ENCODE measurements at places on chromosomes 12 and 14. TPM values are rescaled to one million over a fixed set of nuclear protein-coding genes. Genes with fewer than 3 reads are reported as not detected.

DNA sequence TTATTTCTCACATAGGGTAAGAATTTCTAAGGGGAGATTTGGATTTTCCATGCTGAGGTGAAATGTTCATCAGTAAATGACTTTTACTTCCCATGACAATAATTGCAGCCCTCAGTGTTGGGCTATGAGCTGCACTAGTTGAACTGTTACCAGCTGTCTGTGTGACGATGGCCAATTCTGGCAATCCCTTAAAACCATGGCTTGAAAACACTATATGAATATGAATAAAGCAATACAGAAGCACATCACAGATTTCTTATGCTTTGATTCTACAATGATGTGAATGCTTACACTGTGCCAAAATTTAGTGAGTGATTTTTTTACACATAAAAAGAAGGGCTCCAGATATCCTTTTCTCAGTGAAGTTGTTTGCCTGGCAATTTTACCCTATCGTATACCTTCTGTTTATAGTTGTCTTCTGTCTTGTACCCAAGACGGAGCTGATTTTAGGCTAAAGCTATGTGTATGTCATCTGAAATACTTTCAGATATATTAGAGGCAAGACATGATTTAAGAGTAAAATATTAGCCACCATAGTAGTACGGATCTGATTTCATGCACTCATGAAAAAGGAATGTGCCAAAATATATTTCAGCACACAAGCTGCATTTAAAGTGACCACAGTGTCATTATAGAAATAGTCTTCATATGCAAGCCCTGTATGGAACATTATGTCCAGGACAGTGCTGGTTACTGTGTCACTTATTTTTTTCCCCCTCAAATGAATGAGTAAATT is 52.0 kb downstream of the SLC38A4 start:
- no peaks in the 10 kb centered on the region for H3K27me3 ChIP-seq
- H3K27ac ChIP-seq = no peak overlapping the region
- DNase-seq = no peak
- no peaks in the 10 kb centered on the region for H3K36me3 ChIP-seq

The SLCO1B3 gene
- total RNA-seq = not detected

DNA sequence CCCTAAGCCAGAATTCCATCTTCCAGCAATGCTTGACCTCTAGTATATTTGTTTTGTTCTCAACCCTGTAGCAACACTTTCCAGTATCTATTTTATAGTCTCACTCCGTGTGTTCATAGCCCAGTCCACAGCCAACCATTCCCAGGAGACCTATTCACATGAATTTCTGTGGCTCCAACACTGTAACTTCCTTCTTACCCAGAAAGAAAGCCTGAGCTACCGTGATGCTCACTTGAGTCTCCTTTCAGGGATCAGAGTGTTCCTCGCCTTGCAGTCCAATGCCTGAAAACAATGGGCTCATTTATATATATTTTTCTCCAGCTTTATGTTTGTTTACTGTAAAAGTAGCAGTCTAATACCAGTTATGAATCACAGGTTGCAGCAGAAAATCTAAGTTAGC is 645.0 kb upstream of the NOVA1 start:
- H3K27ac ChIP-seq = no peak overlapping the region
- no peak overlapping the region for H3K4me3 ChIP-seq
- no peaks in the 10 kb centered on the region for H3K36me3 ChIP-seq
- H3K4me1 ChIP-seq = no peaks in the 10 kb centered on the region
- no peak for DNase-seq

The TC2N gene
- total RNA-seq = 41.6 TPM

- no peak for DNase-seq
- no peaks in the 10 kb centered on the region for H3K4me1 ChIP-seq
- H3K4me3 ChIP-seq = no peak overlapping the region
- H3K27me3 ChIP-seq = no peaks in the 10 kb centered on the region
- no peak overlapping the region for H3K27ac ChIP-seq
Measured at GRCh38 chr14:28375295-28375694, 391.3 kb upstream of the FOXG1 start.

- no peak overlapping the region for H3K4me3 ChIP-seq
- no peaks in the 10 kb centered on the region for H3K27me3 ChIP-seq
- no peaks in the 10 kb centered on the region for H3K4me1 ChIP-seq
- H3K36me3 ChIP-seq = no peaks in the 10 kb centered on the region
Measured at GRCh38 chr12:66620688-66621087, 58.2 kb downstream of the GRIP1 start.

The DNAAF2 gene
- 8.5 TPM for total RNA-seq

DNA sequence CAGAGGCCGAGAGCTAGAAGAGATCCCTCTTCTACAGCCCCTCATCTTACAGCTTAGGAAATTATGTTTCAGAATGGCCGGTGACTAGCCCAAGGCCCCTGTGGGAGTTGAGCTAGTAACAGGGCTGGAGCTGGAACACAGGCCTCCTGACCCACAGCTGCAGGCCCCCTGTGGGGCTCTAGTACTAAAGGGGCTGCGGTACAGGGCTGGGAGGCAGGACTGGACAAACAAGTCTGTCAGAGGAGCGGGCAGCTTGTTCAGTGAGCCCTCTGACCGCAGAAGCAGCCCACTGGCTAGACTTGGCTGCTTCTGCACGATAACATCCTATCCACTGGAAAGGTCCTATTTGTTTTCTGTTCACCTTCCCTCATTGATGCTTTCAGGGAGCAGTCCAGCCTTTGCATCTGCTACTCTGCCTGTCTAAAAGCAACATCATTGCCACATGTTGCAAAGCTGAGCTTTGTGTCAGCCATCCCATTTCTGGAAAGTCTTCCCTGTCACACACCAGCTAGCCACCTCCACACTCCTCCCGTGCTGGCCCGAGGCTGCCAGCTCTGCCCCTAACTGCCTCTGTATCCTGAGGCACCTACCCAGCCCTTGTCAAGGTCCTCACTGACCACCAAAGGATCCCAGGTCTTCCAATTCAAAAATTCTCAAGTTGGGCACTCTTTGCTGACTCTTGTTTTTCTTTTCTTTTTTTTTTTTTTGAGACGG is 10.2 kb downstream of the PSMC1 start:
- peaks cover 9% of the 10 kb centered on the region for H3K36me3 ChIP-seq
- no peak overlapping the region for H3K27ac ChIP-seq
- no peak for DNase-seq
- no peak overlapping the region for H3K4me3 ChIP-seq

GRCh38 chr12:82176026-82176425 is 182.2 kb downstream of the CCDC59 start:
- no peaks in the 10 kb centered on the region for H3K27me3 ChIP-seq
- H3K36me3 ChIP-seq = no peaks in the 10 kb centered on the region
- H3K27ac ChIP-seq = no peak overlapping the region
- no peak for DNase-seq
- H3K4me3 ChIP-seq = no peak overlapping the region

- H3K4me3 ChIP-seq = no peak overlapping the region
- H3K27ac ChIP-seq = no peak overlapping the region
Measured at GRCh38 chr12:72995616-72996015, 723.4 kb downstream of the TRHDE start.

The INHBC gene
- not detected for total RNA-seq

DNA sequence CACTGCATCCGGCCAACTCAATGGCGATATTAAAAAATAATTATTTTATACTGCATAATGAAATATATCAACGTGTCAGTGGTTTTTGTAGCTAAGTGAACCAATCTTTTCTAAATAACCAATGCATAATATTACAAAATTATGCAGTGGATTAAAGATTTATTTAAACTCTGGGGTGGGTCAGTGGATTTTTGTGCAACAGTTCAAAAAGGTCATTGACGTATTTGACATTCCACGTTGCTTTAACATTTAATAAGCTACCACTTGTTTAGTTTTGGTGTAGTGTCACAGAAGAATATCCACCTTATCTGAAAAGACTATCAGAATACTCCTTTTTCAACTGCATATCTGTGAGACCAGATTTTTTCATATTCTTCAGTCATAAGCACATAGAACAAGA is 2.6 kb downstream of the ZC3H14 start:
- no peak overlapping the region for H3K27ac ChIP-seq
- H3K36me3 ChIP-seq = peaks cover 32% of the 10 kb centered on the region
- peaks cover 5% of the 10 kb centered on the region for H3K27me3 ChIP-seq
- DNase-seq = no peak
- H3K4me1 ChIP-seq = peaks cover 20% of the 10 kb centered on the region
- H3K4me3 ChIP-seq = no peak overlapping the region

The RFLNA gene
- not detected for total RNA-seq

The ERBB3 gene
- total RNA-seq = not detected

GRCh38 chr12:80261403-80261802 is 162.1 kb downstream of the OTOGL start:
- H3K4me1 ChIP-seq = no peaks in the 10 kb centered on the region
- no peak for DNase-seq
- H3K27ac ChIP-seq = no peak overlapping the region
- no peak overlapping the region for H3K4me3 ChIP-seq
- no peaks in the 10 kb centered on the region for H3K27me3 ChIP-seq
- H3K36me3 ChIP-seq = no peaks in the 10 kb centered on the region

DNA sequence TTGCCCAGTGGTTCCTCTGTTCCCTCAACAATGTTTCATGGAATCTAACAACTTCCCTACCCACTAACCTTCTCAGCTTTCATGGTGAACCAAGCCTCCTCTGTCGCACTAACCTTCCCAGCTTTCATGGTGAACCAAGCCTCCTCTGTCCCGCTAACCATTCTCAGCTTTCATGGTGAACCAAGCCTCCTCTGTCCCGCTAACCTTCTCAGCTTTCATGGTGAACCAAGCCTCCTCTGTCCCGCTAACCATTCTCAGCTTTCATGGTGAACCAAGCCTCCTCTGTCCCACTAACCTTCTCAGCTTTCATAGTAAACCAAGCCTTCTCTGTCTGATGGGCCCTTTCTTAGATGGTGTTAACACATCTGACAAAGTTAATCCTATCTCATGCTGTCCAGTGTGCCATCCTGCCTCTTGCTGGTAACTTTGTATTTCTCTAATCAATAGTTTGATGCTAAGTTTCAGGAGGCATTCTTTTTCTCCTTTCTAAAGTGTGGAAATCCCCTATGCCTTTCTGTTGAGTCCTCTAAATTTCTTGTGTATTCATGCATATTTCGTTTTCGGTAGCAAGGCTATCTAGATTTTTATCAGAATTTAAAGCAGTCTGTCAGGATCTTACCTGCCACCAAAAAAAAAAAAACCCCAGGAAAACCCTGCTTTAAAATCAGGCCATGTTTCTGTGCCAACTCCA is 26.8 kb upstream of the KCNK13 start:
- no peak overlapping the region for H3K27ac ChIP-seq
- H3K27me3 ChIP-seq = no peaks in the 10 kb centered on the region
- no peak for DNase-seq

The CISTR gene
- not detected for total RNA-seq

The GZMH gene
- 4.7 TPM for total RNA-seq

DNA sequence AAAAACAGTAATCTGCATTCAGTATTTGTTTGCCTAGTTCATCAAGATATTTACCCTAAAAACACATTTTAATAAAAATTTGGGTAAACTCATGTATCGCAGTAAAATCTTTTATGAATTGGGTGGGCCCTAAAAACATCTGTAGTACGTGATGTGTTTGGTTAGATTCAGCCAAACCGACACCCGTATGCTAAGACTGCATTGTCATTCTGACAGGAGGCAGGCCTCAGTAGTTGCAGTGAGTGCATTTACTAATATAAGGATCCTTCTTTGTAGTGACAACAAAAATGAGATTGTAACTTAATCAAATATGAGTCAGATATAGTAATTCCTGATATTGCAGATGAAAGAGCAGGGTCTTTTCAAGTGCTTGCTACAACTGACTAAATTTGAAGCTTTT is 191.8 kb downstream of the SLC16A7 start:
- no peaks in the 10 kb centered on the region for H3K27me3 ChIP-seq
- H3K4me3 ChIP-seq = no peak overlapping the region
- no peak for DNase-seq
- H3K27ac ChIP-seq = no peak overlapping the region

DNA sequence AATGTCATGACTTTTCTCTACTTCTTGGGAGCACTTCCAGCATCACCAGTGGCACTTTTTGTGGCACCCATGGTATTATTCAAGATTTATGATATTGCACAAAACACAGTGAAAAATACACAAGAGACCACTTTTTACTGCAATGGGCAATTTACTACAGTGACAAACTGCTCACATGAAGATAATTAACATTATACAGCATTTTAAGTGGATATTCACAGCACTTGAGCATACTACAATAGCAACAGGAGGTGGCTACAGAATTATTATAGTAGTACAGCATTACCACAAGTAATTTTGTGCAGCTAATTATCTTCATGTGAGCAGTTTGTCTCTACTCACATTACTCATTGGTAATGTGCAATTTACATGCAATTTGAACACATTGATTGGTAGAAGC is 18.3 kb downstream of the IL26 start:
- H3K4me3 ChIP-seq = no peak overlapping the region
- H3K27me3 ChIP-seq = no peaks in the 10 kb centered on the region
- H3K36me3 ChIP-seq = no peaks in the 10 kb centered on the region
- no peak for DNase-seq

- no peak overlapping the region for H3K4me3 ChIP-seq
- no peak for DNase-seq
- no peaks in the 10 kb centered on the region for H3K27me3 ChIP-seq
- H3K4me1 ChIP-seq = no peaks in the 10 kb centered on the region
Measured at GRCh38 chr12:2165021-2165420, 112.2 kb downstream of the CACNA1C start.
